ENCODE measurements at places on chromosomes 1 and 21.

- peak; percentile 41 for DNase-seq
Measured at GRCh38 chr1:156746728-156747631, 4.5 kb downstream of the HDGF start.

DNA sequence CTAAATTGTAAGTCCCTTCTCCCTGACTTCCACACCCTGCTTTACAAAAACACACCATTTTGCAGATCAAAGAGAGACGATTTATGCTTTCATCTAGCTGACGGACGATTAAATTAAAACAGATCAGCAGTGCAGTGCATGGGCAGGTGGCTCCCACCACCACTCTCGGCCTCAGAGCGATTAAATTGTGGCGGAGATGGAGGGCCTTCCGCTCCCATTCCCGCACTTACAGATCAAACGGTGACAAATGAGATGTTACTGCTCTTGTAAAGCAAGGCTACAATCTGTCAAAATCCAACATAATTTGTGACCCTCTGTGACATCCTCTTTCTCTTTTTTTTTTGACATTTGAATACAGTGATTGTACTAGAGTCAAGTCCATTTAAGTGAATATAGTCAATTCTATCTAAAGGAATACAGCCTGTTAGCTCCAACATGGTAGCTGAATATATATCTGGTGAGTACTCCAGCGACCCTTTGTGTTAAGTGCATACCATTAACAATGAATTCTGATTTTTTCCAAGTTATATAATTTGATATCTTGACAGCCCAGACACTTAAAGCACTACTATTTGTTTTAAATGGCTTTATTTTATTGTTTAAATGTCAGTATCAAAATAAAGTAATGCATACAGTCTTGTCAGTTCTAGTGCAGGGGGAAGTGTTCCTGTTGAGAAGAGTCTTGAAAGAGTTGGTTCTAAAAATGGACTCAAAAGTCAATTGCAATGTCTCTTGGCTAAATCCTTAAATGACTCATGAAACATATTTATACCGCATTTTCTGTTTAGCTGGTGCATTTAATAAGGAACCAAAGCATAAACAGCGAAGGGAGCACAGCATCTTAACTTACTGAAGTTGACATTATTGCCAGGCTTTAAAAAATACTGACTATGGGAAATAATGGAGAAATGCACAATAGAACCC lies 109.0 kb downstream of the ESRRG start:
- DNase-seq = no peak

GRCh38 chr1:32967888-32968568 lies 3.4 kb upstream of the RNF19B start:
- DNase-seq = no peak

GRCh38 chr1:35561297-35561971 lies 3.8 kb downstream of the NCDN start:
- no peak for DNase-seq

DNA sequence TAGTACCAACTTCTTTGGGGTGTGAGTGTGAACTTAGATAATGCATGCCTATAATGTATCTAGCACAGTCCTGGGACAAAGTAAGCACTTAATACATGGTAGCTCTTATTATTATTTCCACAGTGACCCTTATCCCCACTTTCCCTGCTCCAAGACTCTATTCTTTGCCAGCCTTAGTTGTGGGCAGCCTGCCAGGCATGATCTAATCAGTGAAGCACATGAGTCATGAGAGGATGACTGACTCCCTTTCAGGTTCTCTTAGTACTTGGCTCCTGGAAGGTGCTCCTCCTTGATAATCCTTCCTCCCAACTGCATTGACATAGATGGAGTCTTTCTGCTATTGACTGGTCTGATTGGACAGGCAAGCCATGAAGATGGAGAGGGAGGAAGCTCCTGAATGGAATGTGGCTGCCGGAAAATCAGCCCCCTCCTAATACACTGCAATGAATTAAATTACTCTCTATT lies 17.4 kb upstream of the GNG12 start:
- no peak for DNase-seq

GRCh38 chr1:64505232-64505943 lies 35.5 kb downstream of the CACHD1 start:
- DNase-seq = no peak

DNA sequence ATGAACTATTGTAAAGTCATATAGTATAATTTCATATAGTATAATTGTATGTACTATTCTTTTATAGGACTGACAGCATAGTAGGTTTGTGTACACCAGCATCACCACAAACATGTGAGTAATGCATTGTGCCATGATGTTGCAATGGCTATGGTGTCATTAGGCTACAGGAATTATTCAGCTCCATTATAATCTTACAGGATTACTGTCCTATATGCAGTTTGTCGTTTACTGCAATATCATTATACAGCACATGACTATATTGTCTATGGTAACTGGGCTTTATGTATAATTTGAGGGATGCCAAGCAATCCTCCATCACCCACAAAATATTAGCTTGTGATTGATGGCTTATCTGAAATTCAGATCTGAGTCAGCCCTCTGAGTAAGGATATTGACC lies 54.2 kb upstream of the PBX1 start:
- no peak for DNase-seq

DNA sequence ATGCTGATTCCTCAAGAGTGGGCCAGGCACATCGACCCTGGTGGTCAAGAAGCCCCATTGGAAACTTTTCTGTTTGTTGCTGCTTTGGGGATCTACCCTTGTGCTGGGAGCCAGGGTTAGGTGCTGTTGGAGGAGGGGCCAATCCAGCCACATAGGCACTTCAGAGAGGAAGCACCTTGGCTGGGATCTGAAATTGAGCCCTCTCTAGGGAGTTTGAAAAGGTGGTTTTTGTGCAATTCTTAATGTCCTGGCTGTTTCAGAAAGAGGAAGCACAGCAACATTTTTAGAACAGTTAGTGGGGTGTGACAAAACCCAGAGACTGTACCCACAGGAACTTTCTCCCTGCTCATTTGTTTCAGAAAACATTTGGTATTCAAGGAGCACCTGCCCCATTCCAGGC lies 17.2 kb upstream of the BEND5 start:
- peak; percentile 69 for DNase-seq

DNA sequence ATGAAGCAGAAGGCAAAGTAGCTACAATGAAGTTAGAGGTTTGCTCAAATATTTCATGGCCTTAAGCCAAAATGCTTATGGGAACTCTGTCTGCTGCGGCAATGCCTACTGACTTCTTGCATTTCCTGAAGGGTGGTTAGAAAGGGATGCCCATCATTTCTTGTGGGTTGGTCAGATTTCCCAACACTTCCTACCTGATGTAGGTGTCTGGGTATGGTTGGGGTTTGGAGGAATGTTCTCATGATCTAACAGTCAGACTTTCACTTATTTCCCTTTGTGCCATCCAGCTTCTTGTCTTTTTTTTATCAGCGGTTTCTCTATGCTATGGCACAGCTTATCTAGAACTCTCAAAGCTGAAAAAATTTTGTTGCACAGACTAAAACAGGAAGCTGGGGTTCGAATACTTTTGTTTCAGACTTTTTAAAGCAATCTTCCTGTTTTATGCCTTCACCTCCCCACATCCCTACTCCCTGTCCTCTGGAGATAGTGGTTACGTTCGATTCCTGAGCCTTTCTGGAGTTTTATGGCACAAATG lies 307.7 kb downstream of the USP25 start:
- DNase-seq = peak; percentile 86

GRCh38 chr21:45514311-45515021 lies 27.8 kb downstream of the SLC19A1 start:
- no peak for DNase-seq

- no peak for DNase-seq
Measured at GRCh38 chr1:182196897-182197870, 135.7 kb upstream of the ZNF648 start.

- no peak for DNase-seq
Measured at GRCh38 chr1:39675220-39675619, 3.3 kb upstream of the NT5C1A start.

DNA sequence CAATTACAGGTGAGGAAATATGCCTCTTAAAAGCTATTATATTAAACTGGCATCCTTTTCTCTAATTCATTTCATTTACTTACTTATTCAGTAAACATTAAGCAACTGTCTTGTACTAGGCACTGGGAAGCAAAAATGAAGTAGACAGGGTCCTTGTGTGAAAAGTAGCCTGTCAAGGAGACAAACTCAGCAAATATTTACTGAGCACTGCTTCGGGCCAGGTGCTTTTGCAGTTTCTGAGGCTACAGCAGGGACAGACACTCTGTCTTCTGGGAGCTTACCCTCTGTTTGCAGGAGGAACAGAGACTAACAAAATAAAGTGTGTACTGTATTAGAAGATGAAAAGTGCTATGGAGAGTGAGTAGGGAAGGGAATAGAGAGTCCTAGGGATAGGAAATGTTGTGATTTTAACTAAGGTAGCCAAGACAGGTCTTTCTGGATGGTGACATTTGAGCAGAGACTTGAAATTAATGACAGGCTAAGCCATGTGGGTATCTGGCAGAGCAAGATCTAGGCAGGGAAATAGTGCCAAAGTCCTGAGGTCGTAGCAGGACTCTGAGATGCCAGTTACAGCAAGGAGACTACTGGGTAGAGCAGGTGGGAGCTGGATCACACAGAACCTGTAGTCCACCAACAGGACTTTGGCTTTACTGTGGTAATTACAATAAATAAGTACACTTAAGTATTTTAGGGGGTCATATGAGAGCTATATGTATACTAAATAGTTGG lies 133.0 kb downstream of the ITSN1 start:
- DNase-seq = no peak

DNA sequence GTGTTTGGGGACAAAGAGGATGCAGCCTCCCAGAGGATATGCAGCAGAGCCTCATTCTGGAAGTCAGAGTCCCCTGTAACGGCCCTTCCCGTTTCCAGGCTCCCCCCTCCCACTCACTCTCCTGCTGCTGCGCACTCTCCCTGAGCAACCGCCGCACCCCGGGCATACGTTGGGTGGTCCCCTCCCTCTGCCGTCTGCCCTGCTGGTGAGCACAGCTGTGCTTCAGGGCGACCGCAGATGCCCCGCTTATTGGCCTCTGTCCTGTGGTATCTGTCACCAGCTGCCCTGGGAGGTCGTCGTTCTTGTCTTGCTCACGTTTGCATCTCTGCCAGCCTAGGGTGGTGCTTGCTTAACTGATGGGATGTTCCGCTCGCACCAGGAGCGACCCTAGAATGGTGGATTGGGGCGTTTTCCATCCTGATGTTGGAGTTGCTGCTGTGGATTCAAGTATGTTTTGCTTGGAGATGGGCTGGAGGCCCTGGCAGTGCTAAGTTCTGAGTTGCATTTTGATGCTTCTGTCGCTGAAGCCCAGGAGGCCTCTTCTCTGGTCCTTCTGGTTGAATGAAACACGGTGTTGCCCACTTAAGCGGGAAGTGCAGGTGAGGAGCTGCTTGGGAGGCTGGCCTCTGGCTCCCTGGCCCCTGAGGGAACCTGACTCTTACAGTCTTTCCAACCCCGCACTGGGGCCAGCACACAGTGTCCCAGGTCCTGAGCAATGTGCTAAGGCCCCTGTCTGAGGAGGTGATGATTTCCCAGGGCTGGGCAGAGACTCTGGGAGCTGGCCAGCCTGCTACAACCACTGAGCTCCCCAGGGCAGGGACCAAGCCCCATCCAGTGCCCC lies 3.2 kb downstream of the TMEM201 start:
- DNase-seq = no peak

GRCh38 chr1:18549106-18549505 lies 68.4 kb downstream of the KLHDC7A start:
- no peak for DNase-seq

DNA sequence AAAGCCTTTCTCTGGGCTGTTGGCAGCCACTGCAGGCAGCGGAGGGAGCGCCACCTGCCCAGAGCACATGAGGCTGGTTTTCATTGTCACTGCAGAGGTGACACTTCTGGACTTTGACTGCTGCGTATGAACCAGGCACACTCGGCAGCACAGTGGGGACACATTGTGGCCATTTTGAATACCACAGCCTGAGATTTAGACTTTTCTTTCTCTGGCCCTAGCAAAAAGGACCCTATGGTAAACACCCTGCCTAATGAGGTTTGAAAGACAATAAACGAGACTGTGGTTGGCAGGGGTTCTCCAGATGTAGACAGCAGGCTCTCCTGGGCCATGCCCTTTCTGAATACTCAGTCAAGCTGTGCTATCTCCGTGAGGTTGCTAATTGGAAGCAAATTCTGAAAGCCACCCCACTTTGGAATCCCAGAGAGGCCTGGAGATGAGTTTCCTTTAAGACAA lies 12.0 kb upstream of the KCNE2 start:
- peak; percentile 82 for DNase-seq

GRCh38 chr1:24413350-24414163 lies at the start of gene STPG1:
STPG1 (minus strand) TSS chr1:24413782; CDS start chr1:24401388, 12,394 bp downstream.
- peak; percentile 88 for DNase-seq

- no peak for DNase-seq
Measured at GRCh38 chr1:206970446-206970845, at the start of gene FCAMR. FCAMR (minus strand) TSS chr1:206970460; CDS start chr1:206970125, 335 bp downstream.

- DNase-seq = no peak
Measured at GRCh38 chr1:3940081-3940753, 40.1 kb upstream of the C1orf174 start.

GRCh38 chr1:57079454-57080157 lies 113.8 kb upstream of the C8B start:
- DNase-seq = peak; percentile 1

GRCh38 chr1:157411769-157412168 lies 140.5 kb downstream of the FCRL5 start:
- DNase-seq = no peak

DNA sequence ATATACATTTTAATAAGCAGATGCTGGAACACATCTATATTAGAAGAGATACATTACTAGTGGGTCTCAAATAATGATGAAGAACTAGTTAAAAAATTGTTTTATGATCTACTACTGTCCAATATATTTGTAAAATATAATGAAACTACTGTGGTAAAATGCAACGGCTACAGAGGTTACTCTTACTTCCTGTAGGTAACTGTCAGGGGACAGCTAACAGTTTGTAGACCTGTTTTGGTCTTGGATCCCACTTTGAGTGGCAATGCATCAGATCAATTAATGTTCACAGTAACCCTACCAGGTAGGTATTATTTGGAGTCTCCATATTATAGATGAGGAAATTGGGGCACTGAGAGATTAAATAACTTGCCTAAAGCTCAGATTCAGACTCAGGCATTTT lies 26.7 kb upstream of the MYSM1 start:
- no peak for DNase-seq

DNA sequence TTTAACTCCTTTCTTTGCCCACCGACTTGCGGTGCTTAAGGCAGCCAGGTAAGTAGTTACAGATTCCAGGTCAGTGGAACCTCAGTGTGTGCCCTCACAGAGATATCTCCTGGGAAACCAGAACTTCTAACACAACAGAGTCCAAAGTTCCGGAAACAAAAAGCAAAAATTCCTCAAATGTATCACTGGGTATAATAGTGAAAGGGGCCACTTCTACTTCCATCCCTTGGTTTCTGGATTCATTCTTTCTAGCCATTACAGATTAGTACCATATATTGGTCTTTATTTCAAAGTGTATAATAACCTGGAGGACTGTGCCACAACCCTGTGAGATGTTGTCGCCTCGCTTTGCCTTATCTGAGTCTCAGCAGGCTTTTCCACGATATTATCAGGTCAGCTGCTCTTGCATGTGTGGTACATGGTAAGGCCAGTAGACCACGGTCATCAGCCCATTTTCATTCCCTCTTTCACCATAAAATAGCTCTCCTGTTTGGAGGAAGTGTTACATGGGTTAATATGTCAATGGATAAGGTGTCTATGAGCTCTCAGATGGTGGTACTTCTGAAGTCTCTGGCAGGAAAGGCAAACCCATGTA lies 14.9 kb upstream of the VASH2 start:
- no peak for DNase-seq

- DNase-seq = no peak
Measured at GRCh38 chr1:53573522-53573921, 114.3 kb downstream of the DMRTB1 start.

- DNase-seq = no peak
Measured at GRCh38 chr1:26285366-26286063, 5.6 kb downstream of the SH3BGRL3 start.

- no peak for DNase-seq
Measured at GRCh38 chr1:61090546-61091202, 8.3 kb downstream of the NFIA start.
